Activated T-cell treated with anti-CD3 and anti-CD28 coated beads for 4 hours (primary cell): ENCODE measurements at places on chromosomes 3 and 15.

GRCh38 chr3:51382076-51382745 is 2.9 kb upstream of the MANF start:
- DNase-seq, result no peak

DNA sequence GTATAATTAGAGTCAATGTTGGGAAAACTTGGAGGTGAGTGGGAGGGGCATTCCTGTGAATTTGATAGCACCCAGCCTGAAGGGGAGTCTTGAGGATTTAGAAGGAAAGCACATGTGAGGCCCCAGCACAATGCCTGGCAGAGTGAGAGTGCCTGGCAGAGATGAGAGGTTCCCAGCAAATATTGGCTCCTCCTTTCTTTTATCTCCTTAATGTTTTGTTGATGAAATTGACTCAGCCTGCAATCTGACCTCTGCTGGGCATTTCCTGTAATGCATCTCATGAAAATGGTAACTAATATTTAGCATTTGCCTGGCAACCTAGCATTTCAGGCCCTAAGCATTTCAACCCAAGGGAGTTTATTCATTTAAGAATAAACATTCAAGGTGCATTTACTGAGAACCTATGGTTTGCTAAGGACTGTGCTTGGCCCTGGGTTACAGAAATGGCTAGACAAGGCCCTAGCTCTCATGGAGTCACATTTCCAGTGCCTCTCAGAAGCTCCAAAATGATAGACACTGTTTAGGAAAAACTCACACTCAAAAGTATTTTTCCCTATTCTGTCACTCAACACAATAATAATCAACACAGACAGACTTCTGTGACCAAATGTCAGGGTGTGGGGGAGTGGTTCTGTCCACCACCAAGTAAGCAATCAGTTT is 19.0 kb downstream of the PDHB start:
- DNase-seq, result peak; percentile 38

- no peak for DNase-seq
Observed at GRCh38 chr3:98782824-98783500, 19.8 kb downstream of the ST3GAL6 start.

- peak; percentile 50 for DNase-seq
Observed at GRCh38 chr15:66603301-66604179, 37.7 kb upstream of the LCTL start.

- no peak for DNase-seq
Observed at GRCh38 chr3:148697306-148698189, at the start of gene AGTR1. TSS of gene AGTR1 (plus strand) at chr3:148697903. CDS start at chr3:148741036, 43,133 bp downstream.

GRCh38 chr3:182063742-182064141 is 352.0 kb downstream of the SOX2 start:
- no peak for DNase-seq

DNA sequence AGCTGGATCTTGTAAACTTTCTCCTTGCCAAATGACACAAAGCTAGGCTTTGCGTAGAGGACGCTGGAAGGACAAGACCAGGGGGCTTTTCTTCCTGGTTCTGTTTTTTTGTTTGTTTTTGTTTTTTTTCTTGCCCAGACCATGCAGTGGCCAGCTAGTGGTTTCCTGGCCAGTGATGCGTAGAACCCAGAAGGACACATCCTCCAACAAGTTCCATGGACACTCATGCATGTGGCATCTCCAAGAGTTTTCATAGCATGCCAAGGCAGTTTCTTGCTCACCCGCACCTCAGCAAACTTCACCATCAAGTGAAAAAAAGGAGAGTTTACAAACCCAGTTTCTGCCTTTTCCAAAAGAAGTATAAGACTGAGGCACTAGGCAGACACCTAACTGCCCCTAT is 46.1 kb upstream of the TMCO5A start:
- DNase-seq, result no peak

- DNase-seq, result no peak
Observed at GRCh38 chr3:134802428-134803050, 7.5 kb downstream of the EPHB1 start.

DNA sequence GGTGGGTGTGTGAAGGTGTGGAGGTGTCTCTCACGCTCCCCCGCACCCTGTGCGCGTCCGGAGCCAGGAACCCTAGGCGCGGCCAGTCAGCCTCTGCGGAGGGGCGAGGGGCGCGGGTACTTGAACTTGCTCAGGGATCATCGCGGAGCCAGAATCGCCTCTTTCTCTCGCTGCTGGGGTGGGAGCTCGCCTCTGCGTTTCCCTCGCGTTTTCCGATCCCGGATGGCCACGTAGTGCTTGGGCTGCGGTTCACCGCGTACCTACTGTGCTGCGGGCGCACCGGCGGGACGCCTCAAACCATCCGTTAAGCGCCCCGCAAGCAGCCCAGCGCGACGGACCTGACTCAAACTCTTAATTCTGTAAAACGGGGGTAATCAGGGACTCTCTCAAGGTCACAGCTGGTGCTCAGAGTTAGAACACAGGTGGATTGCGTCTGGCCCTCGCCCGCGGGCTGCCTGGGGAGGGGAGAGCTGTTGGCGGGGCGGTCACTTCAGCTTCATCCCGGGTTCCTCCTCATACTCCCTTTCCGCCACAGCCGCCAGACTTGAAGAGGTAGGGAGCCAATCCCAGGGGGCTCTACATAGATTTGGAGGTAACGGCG is 686 bp downstream of the MYRIP start:
- DNase-seq, result no peak

DNA sequence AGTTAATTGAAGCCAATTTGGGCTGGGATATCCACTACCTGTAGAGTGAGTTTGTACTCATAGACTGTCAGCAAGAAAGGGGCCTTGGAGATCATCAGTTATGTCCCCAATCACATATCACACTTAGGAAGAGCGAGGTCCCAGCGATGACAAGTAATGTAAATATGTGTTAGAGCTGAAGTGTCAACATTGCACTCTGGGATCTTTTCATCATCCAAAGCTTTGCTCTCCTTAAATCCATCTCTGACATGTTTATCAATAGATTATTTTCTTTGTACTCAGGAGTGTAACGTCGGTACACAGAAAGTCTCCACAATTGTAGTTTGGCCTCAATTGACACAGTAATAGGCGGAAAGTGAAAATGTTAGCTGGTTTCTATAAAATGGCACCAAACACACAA is 113.7 kb upstream of the TPRG1 start:
- DNase-seq, result no peak

GRCh38 chr3:137097852-137098251 is 140.1 kb downstream of the IL20RB start:
- no peak for DNase-seq

DNA sequence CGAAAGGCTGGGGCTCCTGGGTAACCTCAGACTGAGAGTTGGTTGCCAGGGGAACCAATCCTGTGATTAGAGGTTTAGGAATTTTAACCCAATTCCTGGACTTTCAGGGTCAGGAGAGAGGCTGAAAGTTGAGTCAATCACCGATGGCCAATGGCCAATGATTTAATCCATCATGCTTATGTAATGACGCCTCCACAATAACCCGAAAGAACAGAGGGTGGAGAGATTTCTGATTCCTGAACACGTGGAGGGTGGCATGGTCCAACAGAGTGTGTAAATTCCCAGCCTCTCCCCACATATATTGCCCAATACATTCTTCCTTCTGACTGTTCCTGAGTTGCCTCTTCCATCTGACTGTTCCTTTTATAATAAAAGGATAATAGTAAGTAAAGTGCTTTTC is 137.2 kb upstream of the CBLB start:
- DNase-seq, result no peak

GRCh38 chr3:126816986-126817777 is 113.1 kb downstream of the CHCHD6 start:
- no peak for DNase-seq

- no peak for DNase-seq
Observed at GRCh38 chr3:120393243-120393642, 44.1 kb upstream of the LRRC58 start.

DNA sequence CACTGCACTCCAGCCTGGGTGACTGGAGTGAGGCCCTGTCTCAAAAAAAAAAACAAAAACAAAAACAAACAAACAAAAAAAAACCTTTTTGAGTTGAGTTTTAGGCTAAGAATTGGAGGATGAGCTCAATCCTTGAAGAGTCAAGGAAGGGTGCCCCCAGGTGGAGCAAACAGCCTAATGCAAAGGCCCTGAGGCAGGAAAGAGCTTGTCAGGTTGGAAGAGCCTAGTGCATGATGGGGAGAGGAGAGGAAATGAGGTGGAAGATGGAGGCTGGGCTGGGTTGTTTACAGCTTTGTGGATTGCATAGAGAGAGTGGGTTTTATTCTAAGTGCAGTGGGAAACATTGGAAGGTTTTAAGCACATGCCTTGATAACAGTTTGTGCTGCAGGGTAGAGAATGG is 2.1 kb upstream of the SNX22 start:
- DNase-seq, result no peak

DNA sequence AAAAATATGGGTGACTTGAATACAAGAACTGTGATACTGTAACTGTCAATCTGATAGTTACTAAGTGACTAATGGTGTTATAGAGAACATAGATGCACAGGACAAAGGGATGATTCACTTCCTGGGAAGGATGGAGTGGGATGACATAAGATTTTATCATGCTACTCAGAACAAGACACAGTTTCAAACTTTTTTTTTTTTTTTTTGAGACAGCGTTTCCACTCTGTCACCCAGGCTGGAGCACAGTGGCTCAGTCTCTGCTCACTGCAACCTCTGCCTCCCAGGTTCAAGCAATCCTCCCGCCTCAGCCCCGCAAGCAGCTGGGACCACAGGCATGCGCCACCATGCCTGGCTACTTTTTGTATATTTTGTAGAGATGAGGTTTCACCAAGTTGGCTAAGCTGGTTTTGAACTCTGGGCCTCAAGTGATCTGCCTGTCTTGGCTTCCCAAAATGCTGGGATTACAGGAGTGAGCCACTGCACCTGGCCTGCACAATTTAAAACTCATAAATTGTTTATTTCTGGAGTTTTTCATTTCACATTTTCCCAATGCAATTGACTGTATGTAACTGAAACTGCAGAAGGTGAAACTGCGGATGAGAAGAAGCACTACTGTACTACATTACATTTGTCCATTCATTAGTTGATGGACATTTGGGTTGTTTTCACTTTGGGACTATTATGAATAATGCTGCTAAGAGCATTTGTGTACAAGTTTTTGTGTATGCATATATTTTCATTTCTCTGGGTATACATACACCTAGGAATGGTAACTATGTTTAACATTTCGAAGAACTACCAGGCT is 40.6 kb downstream of the ADIPOQ start:
- peak; percentile 11 for DNase-seq

DNA sequence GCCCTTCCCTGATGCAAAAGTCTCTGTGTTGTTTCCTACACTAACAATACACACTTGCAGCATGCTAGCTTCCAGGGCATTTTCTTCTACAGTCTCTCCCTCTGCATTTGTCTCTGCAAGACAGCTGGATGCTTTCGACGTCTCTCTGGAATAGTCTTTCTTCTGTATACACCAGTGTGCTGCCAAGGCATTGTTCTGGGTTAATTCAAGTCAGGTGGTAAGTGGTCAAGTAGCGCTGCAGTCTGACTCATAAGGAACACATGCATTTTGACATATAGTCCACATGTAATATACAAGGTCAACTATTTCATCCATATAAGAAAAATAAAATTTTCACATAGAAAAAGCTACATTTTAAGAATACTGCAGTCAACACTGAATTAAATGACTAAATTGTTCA is 92.7 kb downstream of the MYLK start:
- no peak for DNase-seq

DNA sequence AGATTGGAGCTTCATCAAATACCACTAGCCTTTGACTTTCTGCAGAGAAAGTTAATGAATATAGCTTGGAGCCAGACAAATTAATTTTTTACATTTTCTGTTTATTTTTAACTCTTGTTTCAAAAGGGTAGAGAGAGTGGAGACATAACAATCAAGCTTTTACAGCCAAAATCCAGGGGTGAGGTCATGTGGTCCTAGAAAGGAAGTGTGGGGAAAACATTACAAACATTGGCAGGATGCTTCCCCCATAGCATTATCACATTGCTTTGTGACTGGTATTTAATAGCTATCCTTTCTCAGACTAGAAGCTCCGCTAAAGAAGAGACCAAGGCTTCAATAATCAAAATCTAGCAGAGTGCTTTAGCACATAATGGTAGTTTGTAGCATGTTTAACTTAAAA is 46.4 kb upstream of the PHLDB2 start:
- no peak for DNase-seq

GRCh38 chr3:175426805-175427204 is 567.7 kb downstream of the NAALADL2 start:
- DNase-seq, result no peak

DNA sequence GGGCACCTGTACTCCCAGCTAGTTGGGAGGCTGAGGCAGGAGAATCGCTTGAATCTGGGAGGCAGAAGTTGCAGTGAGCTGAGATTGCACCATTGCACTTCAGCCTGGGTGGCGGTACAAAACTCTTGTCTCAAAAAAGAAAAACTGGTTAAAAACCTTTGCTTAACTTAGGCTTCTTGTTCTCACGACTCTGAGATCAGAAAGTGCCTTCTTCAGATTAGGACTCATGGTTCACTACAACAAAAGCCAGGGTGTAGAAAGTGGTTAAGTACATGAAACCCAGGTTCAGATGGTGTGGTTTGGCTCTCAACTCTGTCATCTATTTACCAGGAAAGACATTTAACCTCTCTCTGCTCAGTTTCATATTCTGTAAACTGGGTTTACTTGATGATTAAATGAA is 168.4 kb downstream of the TUSC7 start:
- DNase-seq, result no peak

DNA sequence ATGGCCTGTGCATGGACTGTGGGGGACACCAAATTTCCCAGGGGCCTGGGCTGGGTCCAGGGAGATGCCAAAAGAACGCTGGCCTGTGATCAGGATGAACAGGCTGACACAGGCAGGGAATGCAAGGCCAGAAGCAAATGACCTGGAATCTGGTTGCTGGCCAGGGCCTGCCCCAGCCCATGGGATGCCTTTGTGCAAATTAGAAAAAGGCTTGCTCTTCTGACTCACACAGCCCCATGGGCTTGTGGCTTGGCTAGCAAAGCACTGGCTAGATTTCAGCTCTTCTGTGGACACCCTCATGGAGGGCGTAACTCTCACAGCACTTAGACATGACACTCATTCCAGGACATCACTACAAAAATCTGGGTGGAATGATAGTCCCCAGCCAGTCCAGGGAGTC is 356.0 kb downstream of the SHQ1 start:
- no peak for DNase-seq

DNA sequence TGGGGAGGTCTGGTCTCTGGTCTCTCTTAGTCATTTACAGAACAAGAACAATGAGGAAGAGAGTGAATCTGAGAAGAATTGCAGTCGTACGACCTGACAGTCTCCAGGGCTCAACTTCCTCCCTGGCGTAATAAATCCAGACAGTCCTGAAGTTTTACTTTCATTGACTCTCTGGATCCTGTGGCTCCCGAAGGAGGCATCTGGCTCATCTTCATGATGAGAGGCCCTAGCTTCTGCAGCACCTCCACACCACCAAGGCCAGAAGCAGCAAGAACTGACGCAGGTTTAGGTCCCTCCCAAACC is 11.8 kb upstream of the CYFIP1 start:
- DNase-seq, result no peak
